Activated T-cell treated with anti-CD3 and anti-CD28 coated beads for 1 hour (primary cell): ENCODE measurements at places on chromosomes 11 and 22.

DNA sequence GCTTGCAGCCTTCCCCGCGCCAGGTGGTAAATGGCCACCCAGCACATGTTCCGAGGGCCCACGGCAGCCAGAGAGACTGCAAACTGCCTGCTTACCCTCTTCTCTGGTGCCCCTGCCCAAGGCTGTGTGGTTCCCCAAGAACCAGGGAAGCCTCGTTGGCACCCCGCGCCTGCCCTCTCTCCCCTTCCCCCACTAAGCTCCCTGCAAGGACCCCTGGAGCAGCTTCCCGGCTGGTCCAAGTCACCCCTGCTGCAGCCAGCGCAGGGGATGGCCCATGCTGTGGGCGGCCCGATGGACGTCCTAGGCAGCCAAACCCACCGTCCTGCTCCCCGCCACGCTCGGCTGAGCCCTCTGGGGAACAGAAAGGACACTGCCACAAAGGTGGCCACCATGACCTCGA lies 30.2 kb downstream of the MACROD1 start:
- DNase-seq: no peak

DNA sequence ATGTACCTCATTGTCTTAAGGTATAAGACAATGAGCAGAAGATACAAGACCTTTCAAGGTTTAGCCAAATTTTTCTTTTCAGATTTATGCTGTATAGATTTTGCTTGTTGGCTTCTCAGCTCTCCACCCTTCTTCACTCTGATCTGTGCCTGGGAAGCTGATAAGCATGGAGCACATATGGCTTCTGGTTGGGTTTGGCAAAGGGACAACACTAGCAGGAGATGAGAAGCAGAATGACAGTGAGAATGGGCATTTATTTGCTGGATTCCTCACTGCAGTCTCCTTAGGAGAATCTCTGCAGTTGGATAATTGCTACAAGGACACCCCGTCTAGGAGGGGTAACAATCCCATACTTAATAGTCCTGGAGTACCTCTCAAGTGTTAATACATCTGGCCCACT lies 474.8 kb upstream of the CCDC90B start:
- DNase-seq: no peak

DNA sequence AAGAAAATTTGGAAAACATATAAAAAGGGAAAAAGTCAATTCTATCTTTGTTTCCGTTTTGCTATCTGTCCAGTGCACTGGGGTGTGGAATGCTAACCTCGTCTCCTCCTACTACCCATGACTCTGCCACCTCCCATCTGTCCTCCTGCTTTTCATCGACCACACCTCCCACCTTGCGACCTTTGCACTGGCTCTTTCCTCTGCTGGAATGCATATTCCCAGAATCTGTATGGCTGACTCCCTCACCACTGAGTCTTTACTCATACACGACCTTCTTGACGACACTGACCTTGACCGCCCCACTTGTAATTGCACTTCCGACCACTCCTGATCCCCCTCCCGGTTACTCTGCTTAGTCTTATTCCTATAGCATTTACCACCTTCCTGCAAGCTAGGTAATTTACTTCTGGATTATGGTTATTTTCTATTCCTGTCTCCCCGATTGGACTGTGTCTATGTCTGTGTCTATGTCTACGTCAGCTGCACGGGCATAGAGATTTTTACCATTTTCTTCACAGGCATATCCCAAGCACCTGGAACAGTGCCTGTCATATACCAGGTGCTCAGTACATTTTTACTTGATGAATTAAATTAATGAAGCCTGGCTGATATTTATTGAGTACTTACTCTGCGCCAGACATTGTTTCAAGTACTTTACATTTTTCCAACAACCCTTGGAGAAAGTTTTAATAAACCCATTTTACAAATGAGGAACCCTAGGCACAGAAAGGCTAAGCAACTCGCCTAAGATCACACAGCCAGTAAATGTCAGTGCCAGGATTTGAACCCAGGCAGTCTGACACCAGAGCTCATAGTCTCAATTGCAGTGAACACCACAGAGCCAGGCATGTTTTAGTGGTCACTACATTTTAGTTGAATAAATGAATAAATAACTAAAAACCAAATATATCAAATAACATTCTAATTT lies 89.3 kb upstream of the SLC22A12 start:
- DNase-seq: no peak

GRCh38 chr11:44774108-44774507 lies 47.3 kb downstream of the TSPAN18 start:
- no peak for DNase-seq

DNA sequence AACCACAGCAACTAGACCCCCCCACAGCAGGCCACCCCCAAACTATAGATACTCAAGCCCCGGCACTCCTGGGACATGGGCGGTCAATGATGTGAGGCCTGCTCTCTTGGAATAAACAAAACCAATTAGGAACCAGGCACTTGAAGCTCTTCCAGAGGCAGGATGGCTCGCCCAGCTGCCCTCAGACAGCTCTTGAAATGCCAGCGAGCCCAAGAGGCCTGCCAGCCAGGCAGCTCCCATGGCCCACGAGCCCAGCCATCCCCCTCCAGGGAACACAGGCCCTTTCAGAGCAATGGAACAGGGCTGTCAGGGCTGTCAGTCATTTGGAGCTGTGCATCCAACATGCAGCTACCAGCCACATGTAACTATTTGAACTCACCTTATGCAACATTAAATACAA lies 34.0 kb upstream of the TFIP11 start:
- DNase-seq: no peak

DNA sequence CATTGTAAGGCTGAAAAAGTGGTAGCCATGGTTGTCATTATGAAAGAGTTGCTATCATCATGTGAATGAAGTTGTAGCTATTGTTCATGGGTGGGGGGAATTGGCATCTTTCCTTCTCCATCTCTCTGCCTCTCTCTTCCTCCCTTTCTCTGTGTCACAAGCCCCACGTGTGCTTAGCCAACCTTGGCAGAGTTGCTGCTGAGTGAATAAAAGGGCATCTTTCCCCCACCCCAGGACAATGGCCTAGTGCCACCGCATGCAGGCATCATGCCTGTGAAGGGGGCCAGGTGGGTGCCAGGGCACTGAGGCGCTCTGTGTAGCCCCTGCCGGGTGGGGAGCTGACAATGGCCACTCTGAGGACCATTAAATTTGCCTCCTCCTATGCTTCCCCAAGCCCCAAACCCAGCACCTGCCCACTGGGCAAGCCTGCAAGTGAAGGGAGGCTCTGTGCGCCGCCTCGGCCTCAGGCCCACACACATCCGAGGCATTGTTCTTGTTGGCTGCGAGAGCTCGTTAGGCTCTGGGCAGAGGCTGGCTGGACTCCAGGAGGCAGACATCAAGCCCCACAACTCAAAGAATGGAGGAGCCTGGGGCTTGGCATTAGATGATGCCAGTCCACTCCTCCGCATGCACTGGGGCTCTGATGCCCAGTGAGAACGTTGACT lies 103.9 kb downstream of the SEZ6L start:
- DNase-seq: no peak

GRCh38 chr11:69055598-69056516 lies 7.1 kb downstream of the TPCN2 start:
- DNase-seq: no peak

- no peak for DNase-seq
These were observed 1.0 kb downstream of the PAX6 start for GRCh38 chr11:31809857-31810778.

GRCh38 chr22:30079952-30080533 lies at the start of gene HORMAD2:
Gene HORMAD2 (plus strand): TSS chr22:30080464. CDS start chr22:30093953, 13,489 bp downstream.
- DNase-seq: no peak
